ENCODE measurements at places on chromosomes 5 and 9.

- no peak for DNase-seq
Measured at GRCh38 chr5:78050888-78051287, 243.6 kb downstream of the AP3B1 start.

DNA sequence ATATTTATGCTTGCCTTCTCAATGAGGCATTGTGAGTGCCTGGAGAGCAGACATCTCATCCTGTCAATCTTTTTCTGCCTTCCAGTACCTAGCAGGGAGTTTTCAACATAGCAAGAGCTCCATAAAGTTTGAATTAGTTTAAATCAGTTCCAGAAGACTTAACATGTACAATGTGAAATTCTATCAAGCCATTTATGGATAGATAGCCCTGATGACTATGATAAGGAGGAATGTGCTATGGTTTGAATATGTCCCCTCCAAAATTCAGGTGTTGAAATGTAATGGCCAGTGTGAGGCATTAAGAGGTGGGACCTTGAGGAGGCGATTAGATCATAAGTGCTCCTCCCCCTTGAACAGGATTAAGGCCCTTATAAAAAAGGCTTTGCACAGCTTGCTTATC, 306.9 kb upstream of the SMARCA2 start:
- DNase-seq, result no peak

- no peak for DNase-seq
Measured at GRCh38 chr5:37116359-37116758, 132.8 kb downstream of the CPLANE1 start.

GRCh38 chr5:25688156-25688555, 1043.4 kb upstream of the CDH10 start:
- DNase-seq, result no peak

- no peak for DNase-seq
Measured at GRCh38 chr5:101080462-101081240, 177.6 kb upstream of the ST8SIA4 start.

DNA sequence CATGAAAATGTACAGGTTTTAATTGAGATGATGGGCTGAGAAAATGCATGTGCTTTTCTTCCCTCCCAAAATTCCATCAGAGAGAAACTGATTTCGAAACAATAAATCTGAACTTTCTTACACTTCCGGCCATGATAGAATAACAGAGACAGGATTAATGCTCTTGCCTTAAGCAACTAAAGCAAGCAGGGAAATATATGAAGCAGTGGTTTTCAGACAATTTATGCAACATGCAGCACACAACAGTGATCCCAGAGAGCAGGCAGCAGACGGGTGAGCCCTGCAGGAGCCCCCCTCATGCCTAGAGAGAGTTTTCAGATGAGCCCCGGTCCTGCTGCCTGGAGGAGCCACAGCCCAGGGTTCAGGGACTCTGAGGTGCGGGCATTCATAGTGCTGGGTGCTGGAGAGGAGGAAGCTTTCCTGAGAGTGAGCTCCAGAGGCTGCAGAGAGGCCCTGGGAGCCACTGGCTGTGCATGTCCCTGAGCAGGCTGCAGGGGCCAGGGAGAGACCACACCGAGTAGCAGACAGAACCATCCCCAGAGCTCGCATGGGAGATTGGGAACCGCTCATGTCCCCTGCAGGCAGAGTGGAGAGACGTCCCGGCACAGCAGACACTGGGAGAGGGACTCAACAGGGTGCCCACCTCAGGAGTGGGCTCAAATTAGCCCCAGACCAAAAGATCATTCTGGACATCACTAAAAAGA, 143.5 kb downstream of the OLFM1 start:
- no peak for DNase-seq

DNA sequence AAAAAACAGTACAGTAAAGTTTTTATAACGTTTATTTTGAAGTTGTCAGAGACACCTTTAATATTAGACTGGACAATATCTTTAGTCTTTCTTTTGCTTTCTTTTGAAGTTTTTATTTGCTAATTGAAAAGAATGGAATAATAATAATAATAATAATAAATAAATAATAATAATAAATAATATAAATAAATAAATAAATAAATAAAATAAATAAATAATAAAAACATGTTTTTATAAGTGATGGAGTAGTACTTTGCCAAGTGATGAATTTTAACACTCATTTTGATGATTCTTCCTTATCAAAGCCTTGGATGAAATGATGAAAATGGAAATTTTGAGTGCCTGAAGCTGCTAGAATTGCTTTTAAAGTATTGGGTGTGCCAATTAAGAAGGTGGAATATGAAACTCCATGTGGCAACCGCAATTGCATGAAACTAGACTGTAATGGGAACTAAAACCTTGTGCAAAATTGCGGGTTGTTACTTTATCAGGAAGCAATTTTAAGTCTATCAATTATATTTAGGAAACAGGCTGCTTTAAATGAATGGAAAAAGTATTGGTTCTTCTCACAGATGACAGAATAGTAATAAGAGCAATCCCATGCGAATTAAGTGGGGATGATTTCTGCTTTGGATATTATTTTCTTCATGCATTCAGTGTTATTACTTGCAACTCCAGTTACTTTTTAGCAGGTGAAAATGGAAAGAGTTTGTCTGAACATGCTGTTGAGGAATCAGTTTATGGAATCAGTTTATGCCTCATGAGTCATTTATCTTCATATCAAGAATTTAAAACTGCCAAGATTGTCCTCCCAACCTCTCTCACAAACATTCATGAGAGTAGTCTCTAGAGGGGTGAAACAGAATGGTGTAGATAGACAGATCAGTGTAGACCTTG, 4.6 kb downstream of the ANXA1 start:
- DNase-seq, result no peak

DNA sequence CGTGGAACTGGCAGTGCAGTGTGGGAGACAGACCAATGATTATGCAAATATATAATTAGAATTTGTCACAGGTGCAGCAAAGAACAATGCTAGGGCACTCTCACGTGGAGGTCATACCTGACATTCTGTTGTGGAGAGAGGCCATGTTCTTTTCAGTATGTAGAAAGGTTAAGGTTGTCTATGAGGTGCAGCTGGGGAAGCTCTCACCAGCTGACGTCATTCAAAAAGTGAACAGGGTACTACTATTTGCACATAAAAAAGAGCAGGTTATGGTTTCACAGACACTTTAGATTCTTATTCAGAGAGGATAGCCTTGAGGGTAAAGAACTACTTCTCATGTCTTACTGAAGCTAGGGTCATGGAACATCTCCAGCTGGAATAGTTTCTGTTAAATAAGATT, 19.1 kb downstream of the SH3GL2 start:
- DNase-seq, result no peak

- DNase-seq, result no peak
Measured at GRCh38 chr9:129525656-129526196, 95.2 kb downstream of the C9orf50 start.

GRCh38 chr9:132221941-132222340, 60.1 kb downstream of the NTNG2 start:
- no peak for DNase-seq

- DNase-seq, result no peak
Measured at GRCh38 chr9:36325081-36325828, 67.0 kb upstream of the GNE start.

- DNase-seq, result no peak
Measured at GRCh38 chr5:10123254-10123989, 126.3 kb downstream of the ATPSCKMT start.

DNA sequence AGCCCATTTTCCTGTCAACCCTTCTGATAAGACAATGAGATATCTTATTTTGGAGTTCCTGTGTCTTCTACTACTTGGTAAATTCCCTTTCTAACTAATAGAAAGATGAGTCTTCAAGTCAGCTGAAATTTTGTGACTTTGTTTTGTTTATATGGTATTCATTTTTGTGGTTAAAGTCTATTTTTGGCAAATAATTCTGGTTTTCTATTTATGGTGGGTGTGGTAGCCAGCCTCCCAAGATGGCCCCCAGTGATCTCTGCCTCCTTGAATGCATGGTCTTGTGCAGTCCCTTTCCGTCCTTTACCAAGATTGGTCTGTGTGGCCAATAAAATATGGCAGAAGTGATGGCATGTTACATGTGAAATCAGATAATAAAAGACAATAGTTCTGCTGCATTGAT, 91.5 kb downstream of the NR3C1 start:
- DNase-seq, result no peak

GRCh38 chr9:113543296-113543981, 79.9 kb downstream of the RGS3 start:
- DNase-seq, result no peak

DNA sequence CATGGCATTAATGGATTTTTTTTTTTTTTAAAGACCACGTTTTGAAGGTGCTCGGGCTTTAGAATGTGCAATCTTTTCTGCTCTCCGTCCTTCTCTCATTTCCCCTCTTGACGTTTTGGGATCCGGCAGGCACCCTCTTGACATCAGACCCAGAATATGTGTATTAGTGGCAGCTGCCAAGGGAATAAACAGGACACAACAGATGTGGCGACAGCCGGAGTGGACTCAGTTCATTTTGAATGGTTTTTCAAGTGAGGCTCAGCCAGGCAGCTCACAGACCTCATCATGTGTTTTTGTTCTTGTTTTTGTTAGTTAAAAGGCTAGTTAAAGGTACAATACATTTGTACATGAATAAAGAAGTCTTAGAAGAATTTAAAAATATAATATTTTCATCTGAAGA, 365.0 kb upstream of the SEMA6A start:
- DNase-seq, result no peak

DNA sequence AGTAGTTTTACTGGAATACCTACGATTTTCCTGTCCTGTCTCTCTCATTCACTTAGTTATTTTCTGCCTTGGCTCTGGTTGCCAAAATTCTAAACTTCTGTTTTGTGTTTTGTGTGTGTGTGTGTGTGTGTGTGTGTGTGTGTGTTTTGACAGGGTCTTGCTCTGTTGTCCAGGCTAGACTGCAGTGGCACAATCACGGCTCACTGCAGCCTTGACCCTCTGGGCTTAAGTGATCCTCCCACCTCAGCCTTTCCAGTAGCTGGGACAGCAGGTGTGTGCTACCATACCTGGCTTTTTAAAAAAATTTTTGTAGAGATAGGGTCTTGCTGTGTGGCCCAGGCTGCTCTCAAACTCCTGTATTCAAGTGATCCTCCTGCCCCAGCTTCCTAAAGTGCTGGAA, 17.2 kb downstream of the UBE2D2 start:
- no peak for DNase-seq

GRCh38 chr9:14440062-14440461, 126.1 kb upstream of the NFIB start:
- DNase-seq, result no peak

DNA sequence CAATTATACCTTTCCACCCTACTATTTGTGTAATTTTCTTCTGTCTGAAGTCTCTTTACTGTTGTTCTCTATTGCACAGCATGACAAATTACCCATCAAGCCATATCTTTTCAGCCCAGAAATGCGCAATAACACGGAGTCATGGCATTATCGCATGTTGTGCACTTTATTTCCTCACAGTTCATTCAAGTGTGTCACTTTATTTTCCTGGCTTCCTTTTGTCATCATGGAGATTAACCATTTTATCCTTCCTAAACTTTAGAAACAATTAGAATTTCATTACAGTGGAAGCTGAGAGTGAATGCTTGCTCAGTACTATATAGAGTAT, 41.3 kb upstream of the MEF2C start:
- no peak for DNase-seq

GRCh38 chr5:2193142-2193541, 310.4 kb upstream of the IRX4 start:
- DNase-seq, result no peak

GRCh38 chr5:9428272-9428671, 117.6 kb downstream of the SEMA5A start:
- no peak for DNase-seq

DNA sequence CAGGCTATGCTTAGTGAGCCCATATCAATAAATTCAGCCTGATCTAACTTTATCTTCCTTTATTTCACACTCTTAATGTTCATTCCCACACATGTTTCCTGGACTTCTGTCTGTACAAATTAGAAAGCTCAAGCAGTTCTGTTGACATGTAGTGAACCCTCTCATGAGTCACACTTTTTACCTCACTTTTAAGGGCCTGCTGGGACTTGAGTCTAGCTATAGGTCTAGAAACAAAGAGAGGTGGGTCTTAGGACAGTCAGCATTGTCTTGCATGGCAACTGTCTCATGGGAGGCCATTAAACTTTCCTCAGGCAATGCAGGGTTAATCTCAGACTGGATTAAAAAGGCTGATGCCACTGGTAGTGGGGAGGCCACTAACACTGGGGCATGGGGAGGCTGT, 8.6 kb upstream of the CCNH start:
- no peak for DNase-seq

GRCh38 chr9:8365029-8365428, 565.5 kb upstream of the DMAC1 start:
- DNase-seq, result no peak

DNA sequence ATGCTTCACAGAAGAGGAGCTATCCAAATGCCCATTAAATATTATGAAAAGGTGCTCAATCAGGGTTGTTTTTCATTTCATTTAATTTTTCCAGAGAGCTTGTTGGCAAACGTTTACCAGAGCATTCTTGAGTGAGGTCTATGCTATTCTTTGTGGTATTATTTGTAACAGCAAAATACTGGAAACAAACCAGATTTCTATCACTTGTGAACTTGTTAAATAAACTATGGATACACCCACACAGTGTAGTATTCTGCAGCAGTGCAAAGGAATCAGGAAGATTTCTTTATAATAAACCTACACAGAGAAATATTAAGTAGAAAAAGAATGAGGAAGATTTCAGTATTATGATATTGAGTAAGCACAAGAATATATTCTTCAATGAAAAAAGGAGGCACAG, 15.0 kb upstream of the SLC1A1 start:
- DNase-seq, result no peak

DNA sequence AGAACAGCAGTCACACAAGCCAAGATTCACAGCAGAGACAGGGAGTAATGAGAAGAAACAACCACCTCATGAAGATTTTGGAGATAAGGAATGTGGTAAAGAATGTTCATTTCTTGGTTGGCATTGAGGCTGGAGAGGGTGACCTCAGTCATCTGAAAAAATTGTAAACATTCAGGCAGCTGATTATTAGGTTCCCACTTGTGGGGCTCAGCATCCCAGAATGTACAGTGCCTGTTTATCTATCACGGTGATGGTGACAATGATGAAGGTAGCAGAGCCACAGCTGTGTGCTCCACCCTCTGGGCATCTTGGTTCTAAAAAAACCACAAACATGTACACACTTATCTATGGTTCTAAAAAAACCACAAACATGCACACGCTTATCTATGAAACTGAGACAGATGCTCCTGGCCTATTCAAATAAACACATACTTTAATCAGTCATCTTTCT, 143.9 kb upstream of the MOCS2 start:
- DNase-seq, result no peak

DNA sequence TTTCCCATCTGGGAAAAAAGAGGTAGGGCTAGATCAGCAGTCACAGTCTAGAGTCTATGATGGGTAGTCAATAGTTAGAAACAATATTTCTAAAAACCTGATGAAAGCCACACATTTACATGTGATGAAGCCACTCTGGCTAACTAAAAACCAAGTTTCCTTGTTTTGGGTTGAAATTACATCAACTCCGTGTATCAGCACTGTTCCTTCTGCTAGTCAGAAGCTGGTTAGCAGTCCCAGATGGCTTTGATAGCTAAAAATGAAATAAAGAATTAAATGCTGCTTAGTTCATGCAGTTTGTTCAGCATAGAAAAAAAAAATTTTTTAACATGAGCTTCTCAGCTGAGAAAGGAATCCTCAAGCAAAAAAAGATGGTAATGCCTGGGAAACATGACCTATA, 136.7 kb downstream of the FAM114A2 start:
- DNase-seq, result no peak

GRCh38 chr9:74887041-74887980, at the start of gene TRPM6:
TRPM6 (minus strand) TSS chr9:74887921; CDS start chr9:74887856, 65 bp downstream.
- DNase-seq, result no peak
